Trophoblast cell (in vitro differentiated cells and primary cell): ENCODE measurements at places on chromosomes 4 and X.

DNA sequence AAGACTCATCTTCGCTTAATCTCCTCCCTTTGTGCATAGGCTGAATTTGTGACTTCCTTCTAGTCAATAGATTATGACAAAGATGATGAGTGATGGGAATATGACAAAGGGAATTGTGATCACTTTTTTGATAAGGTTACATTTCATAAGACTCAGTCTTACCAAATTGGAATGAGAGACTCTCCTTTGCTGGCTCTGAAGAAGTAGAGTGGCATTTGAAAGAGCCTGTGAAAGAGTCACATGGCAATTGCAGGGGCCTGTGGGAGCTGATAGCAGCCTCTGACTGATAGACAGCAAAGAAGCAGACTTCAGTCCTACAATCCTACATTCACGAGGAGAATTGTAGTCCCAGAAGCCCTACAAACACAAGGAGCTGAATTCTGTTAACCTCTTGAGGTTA is 44.9 kb upstream of the ADAMTS3 start:
- DNase-seq, result peak; percentile 24

- DNase-seq, result no peak
Observed at GRCh38 chrX:150683536-150684146, 9.6 kb upstream of the MTMR1 start.

- DNase-seq, result no peak
Observed at GRCh38 chr4:37538931-37539330, 147.2 kb downstream of the RELL1 start.

- no peak for DNase-seq
Observed at GRCh38 chrX:46686003-46686645, 72.8 kb downstream of the SLC9A7 start.

DNA sequence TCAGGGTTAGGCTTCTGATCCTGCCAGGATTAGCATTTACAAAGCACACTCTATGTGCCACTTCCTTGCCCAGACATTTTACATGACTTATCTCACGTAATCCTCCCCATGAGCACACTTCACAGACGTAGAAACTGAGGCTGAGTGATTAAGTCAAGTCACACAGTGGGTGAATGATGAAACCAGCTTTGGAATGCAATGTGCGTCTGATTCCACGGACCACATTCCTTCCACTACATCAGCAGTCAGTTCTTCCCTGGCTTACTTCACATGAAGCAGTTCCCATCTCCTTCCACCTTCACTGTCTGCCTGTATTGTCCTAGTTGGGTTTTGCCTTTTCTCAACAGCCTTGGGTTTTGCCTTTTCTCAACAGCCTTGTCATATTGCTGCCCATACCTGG is 134.3 kb upstream of the PPARGC1A start:
- no peak for DNase-seq

DNA sequence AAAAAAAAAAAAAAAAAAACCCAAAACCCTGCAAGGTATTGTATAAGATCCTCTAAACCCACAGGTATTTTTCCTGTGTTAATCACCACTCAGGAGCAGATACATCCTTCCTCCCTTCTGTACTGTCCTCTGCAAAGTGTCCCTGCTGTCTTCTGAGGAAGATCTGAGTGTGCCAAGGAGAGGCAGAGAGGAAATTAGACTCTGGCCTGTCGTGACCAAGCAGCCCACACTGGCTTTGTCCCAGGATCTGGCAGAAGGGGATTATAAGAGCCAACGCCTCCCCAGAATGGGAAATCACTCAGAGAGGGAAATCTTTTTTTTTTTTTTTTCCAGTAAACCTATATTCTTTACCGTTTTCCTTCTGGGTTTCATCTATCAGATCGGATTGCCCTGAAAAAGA is 39.6 kb downstream of the PTCHD1 start:
- no peak for DNase-seq

DNA sequence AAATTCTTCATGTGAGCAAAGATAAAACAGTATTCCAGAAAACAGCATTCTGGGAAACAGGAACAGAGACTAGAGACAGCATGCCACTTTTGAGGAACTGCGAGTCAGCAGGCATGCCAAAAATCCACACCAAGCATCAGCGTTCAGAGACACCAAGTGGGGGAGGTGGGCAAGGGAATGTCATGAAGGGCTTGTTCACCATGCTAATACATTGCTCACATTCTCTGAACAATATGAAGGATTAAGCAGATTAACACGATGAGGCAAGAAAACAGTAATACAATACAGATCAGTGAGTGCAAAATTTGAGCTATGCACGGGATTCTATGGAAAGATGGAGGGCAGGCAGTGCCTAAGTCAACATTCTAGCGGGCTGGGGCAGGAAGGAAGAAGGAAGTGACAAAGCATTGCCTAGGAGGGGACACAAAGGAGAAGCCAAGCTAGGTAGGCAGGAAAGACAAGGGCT is 278.3 kb downstream of the FBXW7 start:
- DNase-seq, result peak; percentile 33

DNA sequence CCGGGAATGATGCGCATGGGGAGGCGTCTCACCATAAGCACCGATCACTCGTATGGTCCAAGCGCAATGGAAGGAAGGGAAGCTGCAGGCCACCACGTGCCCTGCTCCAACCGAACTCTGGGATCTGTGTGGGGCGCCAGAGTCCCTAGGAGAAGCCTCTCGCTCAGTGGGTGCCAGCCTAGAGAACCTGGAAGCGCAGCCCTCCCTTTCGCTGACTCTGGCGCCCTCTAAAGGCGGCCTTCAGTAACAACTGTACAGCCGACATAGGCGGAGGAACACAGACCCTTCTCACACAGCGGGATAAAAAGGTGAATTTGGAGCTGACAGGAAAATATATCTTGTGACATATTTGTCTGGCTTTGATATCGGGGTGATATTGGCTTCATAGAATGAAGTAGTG is 76.0 kb downstream of the INTS6L start:
- DNase-seq, result peak; percentile 38

DNA sequence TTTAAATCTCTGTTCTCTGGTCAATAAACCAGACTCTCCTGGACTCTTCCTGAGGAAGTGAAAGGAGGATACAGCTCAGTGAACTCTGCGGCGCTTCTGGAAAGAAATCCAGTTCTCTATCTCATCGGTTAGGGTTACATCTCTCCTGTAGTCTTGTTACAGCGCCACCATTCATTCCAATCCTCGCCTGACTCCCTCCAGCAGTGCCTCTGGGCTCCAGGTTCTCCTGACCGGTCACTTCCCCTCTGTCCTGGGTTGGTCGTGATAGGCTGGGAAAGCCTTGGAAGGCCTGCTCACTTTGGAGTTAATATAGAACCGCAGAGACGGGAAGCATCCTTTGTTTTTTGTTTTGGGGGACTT is 97.0 kb upstream of the STOX2 start:
- peak; percentile 43 for DNase-seq

- DNase-seq, result no peak
Observed at GRCh38 chrX:96764864-96765263, 80.2 kb downstream of the DIAPH2 start.

- DNase-seq, result no peak
Observed at GRCh38 chr4:88163336-88163735, 4.9 kb upstream of the ABCG2 start.

- no peak for DNase-seq
Observed at GRCh38 chrX:145502670-145503069, 255.4 kb downstream of the SPANXN1 start.

DNA sequence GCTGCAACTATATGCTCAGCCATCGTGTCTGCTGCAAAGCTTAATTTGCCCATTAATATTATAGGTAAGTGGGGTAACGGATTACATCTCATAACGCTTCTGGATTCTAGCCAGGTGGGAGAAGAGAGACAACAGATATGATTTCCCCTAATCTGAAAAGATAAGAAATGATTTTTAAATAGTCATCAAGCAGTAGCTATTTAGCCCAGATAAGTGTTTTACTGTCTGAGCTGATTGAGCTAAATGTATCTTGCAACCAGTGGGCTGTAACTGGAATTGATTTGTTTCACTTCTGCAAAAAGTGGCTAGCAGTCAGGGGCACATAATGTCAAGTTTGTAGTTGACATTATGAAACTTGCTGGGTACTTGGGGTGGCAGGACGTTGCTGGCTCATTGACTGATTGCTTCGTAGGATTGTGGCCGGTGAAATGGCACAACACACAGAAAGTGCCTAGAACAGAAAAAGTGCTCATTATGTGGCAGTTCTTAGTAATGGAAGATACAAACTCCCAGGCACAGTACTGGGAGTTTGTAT is 18.5 kb downstream of the LAP3 start:
- no peak for DNase-seq

GRCh38 chr4:144614850-144615585 is 30.9 kb upstream of the HHIP start:
- no peak for DNase-seq

DNA sequence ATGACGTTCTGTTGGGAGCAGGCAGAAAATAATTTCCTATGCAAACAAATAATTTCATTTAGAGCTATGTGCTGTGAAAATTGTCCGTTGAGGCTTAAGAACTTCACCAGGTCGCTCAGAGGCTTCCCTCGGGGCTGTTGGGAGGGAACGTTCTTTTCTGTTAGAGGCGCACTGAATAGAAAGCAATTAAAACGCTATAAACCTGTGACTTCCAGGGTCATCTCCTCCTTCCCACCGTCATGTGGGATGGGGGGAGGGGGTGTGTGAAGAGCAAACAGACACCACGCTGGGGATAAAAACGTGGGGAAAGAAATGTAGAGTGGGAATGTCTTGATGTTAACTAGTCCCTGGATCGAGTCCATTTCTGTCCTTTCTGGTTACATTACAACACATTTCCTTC is 35.2 kb upstream of the ZNF518B start:
- DNase-seq, result no peak

- no peak for DNase-seq
Observed at GRCh38 chr4:61401771-61402170, 201.6 kb downstream of the ADGRL3 start.

DNA sequence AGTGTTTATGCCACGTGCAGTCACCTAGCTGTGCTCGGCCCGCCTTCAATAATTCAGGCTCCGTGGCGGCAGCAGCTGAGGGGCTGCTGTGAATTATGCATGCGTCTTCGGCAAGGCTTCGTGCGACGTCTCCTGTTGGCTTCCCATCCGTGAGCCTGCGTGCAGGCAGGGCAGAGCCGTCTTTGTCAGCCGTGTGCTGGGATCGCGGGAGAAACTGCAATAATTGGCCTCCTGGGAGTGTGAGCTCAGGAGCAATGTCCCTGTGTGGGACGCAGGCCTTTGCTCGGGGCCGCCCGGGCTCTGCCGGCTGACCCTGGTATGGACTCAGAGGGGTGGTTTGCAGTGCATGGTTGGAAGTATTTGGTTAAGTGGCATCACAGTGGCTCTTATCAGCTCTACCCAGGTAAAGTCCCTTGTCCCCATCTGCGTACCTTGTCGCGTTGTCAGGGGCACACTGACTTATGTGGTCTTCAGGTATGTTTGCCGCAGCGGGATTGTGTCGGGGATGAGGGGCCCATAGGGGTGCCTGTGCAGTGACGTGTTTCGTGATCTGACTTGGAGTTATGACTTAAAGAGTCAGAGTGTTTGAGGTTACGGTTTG is 34.5 kb upstream of the HGFAC start:
- DNase-seq, result no peak

GRCh38 chrX:50613846-50614245 is 143.2 kb upstream of the DGKK start:
- DNase-seq, result no peak

GRCh38 chrX:43002526-43003203 is 224.7 kb upstream of the PPP1R2C start:
- DNase-seq, result no peak

DNA sequence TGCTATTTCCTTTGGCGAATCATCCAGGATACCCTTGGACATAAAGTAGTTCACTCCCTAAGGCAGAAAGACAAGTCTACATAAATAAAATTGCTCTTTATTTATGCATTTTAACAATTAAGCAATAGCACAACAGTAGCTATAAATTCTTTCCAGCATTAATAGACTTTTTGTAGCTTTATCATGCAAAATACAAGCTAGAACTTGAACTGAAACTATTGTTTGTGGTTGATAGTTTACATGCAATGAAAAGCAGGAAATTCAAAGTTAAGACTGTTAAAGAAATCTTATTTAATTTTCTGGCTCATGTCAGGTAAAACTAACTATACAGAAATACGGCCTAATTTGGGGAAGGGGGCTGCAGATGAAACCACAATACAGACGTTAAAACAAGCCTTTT is 42.3 kb downstream of the FBXO8 start:
- DNase-seq, result no peak

GRCh38 chrX:151624677-151625076 is 61.2 kb downstream of the PASD1 start:
- DNase-seq, result no peak

- DNase-seq, result no peak
Observed at GRCh38 chr4:174596513-174596912, 74.2 kb upstream of the HPGD start.

- DNase-seq, result no peak
Observed at GRCh38 chr4:126552321-126552720, 1080.4 kb upstream of the INTU start.

DNA sequence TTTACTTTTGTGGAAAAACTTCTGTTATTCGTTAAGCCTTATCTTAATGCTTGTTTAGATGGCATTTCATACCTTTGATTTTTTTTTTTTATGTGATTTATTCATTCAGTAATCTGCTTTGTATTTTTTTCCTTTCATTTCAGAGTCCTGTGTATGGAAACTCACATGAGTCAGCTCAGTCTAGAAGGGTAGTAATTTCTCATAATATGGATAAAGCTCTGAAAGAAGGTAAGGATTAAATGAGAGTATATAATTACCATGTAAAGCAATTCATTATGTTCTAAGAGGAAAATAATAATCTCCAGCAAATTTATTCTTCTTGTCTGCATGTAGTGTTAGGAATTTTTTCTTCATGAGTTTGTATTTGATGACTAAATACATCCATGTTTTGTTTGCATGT is 37.8 kb downstream of the SNX25 start:
- no peak for DNase-seq

- no peak for DNase-seq
Observed at GRCh38 chr4:2101346-2102044, 42.4 kb downstream of the NAT8L start.

GRCh38 chr4:187268940-187269339 is 545.3 kb upstream of the FAT1 start:
- peak; percentile 30 for DNase-seq

DNA sequence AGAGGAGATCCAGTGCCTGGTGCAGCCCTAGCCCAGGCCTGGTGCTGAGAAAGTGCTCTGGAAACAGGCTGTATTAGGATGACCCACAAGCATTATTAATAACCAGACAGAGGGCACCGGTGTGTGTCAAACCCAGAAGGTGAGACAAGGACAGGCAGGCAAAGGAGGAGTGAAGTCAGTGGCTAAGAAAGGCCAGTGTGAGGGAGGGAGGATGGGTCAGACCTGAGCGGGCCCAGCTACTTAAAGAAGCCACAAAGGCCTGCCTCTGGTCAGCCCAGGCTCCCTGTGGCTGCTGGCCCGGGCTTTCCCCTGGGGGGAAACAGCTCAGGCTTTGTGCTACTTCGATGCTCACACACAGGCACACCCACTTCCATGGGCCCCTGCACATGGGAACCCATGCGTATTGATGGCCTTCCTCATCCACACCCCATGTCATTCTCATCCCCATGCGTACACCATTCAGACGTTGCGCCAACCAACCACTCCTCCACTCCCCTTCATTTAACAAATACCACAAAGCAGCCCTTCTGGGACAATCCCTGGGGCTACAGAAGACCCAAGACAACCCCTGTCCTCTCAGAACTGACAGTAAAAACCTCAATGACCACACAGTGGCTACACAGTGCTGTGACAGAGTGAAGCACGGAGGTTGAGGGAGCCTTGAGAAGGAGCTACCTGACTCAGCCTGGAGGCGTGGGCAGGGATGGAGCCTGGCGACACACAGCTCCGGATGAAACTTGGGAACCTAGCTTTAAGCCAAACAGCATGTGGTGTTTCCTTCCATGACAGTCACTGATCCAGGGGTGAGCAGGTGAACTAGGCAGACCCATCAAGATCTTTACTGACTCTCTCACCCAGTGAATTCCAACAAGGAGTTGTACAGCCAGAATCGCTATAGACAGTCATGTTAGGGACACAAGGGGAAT is 24.9 kb upstream of the MTM1 start:
- DNase-seq, result no peak
